Activated naive CD8-positive, alpha-beta T cell treated with anti-CD3 and anti-CD28 coated beads, Interleukin-2, amount 10 ng/mL, durations not matched to agents 7 days and 5 days (primary cell): ENCODE measurements at places on chromosomes 12 and 14.

GRCh38 chr12:19088606-19089005 lies 40.9 kb upstream of the PLEKHA5 start:
- no peak for DNase-seq

DNA sequence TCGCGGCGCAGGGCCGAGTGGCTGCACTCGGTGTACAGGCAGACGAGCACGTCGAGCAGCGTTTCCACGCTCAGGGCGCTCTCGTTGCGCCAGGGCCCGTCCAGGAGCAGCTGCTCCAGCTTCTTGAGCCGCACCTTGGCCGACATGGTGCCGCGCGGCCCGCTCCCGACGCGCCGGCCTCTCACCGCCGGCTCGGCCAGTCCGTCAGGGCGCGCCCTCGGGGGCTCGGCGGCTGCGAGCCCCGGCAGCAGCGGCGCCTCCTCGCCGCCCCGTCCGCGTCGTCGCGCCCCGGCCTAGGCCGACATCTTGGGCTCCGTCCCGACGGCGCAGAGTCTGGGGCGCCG lies 349 bp downstream of the CDC42BPB start:
- no peak for DNase-seq

DNA sequence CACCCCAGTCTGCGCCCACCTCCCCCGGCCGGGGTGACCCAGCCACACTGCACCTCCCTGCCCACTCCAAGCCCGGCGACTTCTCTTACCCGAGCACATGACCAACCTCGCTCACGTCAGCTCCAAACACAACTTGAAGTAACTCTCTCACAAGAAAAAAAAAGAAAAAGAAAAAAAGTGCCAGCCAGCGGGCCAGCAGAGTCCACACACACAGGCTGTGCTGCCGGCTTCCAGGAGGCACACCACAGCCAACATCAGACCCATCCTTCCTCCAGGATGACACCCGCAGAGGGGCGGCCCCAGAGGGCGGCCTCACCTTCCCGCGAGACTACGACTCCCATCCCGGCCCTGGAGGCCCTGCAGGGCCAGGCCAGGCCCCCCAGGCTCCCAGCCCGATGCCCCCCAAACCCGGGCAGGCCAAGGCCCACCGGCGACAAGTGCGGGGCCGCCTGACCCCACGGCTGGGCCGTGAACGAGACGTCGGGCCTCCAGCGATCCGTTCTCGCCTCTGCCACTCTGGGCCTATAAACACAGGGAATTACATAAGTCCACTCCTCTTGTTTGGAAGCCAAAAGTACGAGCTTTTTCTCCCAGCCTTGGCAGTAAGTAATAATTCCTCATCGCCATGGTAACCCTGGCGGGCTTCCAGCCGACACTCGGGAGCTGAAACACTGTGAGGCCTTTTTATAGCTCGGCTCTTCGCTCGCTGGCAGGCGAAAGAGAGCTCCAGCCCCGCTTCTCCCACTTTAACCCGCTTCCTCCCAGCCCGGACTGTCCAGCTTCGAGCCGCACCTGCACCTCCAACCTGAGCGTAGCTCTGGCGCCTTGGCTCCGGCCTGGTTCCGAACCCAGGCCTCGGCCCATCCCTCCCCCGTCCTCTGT lies 49.1 kb downstream of the NCOR2 start:
- no peak for DNase-seq

- peak; percentile 63 for DNase-seq
These were observed 7.6 kb downstream of the EVL start for GRCh38 chr14:100072783-100073346.

GRCh38 chr14:95681153-95681552 lies 5.1 kb upstream of the TCL1B start:
- no peak for DNase-seq

- no peak for DNase-seq
These were observed 11.1 kb downstream of the KRT77 start for GRCh38 chr12:52692254-52692653.

DNA sequence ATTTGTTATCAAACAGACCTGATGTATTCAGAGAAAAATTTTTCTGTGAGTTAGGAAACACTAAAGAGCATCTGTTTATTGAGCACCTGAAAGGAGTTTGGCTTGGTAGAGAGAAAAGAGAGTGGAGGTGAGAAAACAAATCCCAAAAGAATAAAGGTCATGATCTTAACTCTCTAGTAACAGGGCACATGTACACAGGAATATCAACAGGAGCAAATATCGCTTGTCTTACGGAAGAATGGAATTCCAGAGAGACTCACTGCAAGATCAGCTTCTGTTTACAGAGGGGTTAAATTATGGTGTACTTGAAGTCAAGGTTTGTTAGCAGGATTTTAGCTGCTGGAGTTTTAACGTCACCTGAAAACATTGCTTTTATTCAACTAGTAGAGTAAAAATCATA lies 78.8 kb downstream of the SPPL3 start:
- DNase-seq, result no peak

GRCh38 chr12:64796205-64796845 lies 28.1 kb upstream of the TBC1D30 start:
- DNase-seq, result no peak
